ENCODE measurements at places on chromosomes 4 and X.

GRCh38 chr4:2934077-2934812 lies 29.0 kb downstream of the NOP14 start:
- DNase-seq: no peak

GRCh38 chr4:162959046-162959445 lies 207.6 kb downstream of the NAF1 start:
- no peak for DNase-seq

DNA sequence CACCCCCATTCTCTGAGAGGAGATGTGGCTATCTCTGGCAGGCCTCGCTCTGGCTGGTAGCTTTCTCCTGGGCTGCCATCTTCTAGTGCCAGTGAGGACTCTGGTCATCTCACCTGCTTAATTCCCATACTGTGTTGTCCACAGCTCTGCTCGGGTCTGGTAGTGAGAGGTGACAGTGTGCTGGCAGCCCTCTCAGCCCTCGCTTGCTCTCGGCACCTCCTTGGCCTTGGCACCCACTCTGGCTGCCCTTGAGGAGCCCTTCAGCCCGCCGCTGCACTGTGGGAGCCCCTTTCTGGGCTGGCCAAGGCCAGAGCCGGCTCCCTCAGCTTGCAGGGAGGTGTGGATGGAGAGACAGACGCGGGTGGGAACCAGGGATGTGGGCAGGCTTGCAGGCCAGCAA lies 52.7 kb downstream of the CPLX1 start:
- DNase-seq: no peak

DNA sequence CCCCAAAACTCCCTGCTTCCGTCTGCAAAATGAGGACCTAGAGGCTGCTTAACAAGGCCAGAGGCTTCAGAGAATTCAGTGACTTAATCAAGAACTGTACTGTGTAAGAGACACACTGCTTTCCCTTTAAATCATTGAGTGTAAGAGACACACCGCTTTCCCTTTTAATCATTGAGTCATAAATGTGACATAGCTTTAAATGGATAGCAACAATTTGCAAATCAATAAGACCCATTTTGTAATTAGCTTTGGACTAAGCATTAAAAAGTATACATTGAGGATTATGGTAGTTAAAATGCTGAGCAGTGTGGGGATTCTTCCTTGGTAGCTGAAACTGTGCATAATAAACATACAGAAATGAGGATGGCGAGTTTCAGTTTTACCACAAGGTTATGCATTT lies 31.8 kb downstream of the ARX start:
- no peak for DNase-seq

- DNase-seq: no peak
These were observed 9.7 kb upstream of the CDKN2AIP start for GRCh38 chr4:183434666-183435190.

DNA sequence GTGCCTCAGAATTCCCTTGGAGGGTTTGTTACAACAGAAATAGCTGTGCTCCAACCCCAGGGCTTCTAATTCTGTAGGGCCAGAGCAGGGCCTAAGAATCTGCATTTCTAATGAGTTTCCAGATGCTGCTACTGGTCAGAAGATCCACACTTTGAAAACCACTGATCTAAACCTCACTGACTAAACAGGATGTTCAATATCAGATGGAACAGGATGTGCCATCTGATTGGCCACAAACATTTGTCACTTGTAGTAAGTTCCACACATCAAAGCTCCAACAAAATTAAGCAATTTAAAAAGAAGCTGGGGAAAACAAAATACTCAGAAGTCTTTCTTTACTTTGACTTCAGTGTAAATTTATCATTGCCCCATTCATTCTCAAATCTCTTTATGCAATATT lies 14.3 kb downstream of the CASK start:
- DNase-seq: no peak

DNA sequence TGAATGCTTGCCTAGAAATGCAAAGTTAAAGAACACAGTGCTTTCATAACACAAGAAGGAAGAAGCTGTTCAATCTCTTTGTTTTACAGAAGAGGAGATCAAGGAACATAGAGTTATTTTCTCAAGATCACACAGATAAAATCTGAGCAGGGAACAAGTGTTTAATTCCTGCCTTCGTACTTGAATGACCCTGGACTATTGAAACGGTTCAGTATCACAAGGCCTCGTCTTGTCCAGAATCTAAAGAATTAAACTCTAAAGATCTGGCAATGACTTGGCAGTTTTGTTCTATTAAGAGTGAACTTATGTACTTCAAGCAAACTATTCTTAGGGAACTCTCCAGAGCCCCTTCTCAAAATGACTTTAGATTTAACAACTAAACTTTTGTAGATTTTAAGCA lies 97.7 kb downstream of the ANXA5 start:
- no peak for DNase-seq

DNA sequence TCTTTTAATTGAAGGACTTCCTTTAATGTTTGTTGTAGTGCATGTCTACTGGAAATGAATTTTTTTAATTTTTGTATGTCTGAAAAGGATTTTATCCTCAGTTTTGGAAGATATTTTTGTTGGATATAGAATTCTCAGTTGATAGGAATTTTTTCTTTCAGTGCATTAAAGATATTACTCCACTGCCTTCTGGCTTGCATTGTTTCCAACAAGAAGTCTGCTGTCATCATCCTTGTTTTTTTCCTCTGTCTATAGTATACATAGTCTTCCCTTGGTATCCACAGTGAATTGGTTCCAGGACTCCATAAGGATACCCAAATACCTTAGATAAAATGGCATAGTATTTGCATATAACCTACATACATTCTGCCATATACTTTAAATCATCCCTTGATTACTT lies 33.5 kb downstream of the SCD5 start:
- DNase-seq: no peak

GRCh38 chr4:91212211-91212610 lies 1085.0 kb downstream of the CCSER1 start:
- no peak for DNase-seq

GRCh38 chr4:42306221-42307109 lies 90.8 kb upstream of the SHISA3 start:
- DNase-seq: no peak

- no peak for DNase-seq
These were observed 1179.7 kb upstream of the ADGRL3 start for GRCh38 chr4:60020389-60020788.

DNA sequence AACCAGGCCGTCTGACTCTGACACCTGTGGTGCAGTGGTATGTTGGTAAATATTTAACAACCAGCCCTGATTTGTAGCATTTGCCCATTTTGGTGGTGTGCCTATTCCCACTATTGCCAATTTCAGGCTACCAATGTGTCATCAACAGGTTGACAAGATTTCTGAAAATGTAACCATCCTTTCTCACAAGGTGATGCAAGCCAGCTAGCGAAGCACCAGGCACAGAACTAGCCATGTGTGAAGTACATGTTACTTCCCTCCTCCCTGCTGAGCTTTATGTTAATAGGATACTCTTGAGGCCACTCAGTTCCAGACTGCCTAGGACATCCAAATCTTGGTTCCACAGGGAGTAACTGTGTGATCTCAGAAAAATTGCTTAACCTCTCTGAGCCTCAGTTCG lies 7.2 kb upstream of the MAMLD1 start:
- DNase-seq: no peak

DNA sequence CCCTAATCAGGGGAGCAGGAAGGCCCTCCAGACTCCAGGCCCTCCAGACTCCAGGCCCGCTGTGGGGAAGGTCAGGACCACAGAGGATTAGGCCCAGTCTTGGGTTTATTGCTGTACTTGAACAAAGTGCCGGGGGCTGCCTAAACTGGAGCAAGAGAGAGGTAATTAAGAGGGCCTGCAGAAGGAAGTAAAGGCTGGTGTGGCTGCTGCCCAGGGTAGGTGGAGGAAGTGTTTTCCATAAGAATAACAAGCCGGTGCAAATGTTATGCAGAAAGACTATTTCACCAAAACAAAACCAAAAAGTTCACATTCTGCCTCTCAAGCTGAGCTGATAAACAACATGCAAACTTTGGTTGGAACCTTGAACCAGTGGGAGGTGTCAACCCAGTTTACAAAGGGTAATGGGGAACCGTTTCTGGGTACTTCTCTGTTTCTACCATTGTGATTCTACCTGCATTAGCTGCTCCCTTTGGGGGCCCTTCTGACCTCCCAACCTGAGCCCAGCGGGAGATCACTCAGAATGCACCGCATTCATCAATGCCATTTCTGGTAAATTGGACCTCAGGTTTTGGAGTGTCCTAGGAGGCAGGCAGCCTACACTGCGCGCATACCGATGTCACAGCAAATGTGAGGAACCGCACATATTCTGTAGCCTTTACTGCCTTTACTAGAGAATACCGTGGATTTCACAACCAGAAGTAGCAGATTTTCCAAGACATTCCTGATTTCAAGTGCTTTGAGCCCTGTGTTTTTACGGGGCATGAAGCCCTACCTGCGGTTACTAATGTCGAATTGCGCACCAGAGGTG lies 59.7 kb upstream of the BCOR start:
- no peak for DNase-seq

DNA sequence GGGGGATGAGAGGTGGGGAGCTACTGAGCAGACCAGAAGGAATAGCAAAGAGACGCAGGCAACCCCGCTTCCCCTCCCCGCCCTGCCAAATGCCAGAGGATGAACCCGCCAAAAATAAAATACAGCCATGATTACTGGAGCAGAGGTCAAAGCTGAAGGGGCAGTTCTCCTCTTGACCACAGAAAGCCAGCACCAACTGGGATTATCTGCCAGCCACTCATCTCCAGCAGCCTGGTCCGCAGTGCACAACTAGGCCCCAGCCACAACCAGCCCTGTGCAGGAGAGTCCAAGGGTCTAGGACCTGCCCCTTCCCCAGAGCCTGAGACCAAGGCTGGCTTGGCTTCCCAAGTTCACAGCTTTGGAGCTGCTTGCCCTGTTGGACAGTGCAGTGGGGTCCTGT lies 67.4 kb upstream of the BCOR start:
- DNase-seq: no peak

DNA sequence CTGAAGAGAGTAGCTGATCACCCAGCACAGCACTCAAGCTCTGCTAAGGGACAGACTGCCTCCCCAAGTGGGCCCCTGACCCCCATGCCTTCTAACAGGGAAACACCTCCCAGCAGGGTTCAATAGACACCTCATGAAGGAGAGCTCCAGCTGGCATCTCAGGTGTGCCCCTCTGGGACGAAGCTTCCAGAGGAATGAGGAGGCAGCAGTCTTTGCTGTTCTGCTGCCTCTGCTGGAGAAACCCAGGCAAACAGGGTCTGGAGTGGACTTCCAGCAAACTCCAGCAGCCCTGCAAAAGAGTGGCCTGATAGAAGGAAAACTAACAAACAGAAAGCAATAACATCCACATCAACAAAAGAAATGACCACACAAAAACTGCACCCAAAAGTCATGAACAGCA lies 412.8 kb downstream of the PRDM5 start:
- no peak for DNase-seq

DNA sequence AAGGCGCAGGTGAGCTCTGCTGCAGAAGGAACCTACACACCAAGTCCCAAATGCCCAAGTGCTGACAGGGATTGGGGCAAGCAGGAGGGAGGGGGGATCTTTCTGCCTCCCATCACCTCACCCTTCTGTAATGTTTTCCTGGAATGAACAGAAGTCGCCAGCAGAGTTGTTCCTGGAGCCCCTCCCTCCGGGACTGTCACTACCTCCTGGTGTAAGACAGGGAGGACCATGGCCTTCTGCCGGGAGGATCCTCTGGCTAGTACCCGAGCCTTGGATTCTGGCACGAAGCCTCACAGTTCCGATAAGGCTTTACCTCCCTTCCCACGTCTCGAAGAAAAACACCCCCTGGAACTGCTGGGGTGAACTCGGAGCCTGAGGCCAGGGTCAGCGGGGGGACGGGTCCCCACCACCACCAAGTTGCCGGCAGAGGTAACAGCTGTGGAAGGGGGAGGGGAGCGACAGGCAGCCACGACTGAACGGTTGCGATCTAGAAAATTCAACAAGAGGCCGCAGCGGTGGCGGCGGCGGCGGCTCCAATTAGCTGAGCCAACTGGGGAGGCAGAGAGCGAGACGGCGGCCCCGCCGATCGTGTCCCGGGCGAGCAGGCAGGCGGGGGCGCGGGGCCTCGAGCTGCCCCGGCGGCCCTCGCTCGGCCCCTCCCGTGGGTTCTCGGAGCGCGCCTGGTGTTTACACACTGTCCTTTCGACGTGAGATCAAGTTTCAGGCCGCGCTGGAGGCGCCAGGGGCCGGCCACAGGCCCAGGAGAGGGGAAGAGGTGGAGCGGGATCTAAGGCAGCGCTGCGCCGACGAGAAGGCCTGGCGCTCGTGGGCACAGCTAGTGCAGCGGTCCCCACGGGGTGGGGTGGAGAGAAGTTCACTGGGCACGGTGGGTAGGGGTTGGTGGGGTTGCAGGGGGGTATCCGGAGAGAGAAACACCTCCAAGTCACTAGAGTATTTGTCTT lies 53.7 kb upstream of the BCOR start:
- DNase-seq: peak; percentile 49

GRCh38 chr4:176271749-176272148 lies 2.7 kb upstream of the ASB5 start:
- DNase-seq: no peak

DNA sequence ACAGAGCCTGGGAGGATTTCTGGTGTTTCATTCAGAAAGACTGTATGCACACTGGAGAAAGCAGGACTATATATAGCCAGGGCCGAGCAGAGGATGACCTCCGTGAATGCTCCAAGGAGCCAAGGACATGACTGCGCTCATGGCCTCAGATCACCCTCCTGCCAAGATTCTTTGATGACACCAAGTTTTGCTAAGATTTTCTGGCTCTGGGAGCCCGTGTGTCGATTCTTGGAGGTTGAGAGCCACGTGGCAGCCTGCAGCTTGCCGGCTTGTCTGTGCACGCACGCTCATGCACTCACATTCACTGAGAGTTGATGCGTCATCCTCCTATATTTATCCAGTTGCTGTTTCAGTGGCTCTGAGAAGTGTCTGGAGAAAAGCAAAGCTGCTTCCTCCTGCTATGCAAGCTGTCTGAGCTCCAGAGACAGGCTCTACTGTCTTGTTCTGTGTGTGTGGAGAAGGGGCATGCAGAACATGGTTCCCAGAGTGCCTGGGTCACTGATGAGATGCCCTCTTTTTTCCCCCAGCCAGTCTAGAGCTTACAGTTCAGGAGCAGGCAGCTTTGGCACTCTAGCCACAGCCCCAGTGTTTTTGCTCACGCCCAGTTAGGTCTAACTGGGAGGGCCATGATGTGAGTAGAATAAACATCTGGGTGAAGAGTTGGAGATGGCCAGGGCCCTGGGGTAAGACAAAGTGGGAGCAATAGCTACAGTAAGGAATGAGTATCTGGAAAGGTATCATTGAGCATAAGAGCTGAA lies 64.9 kb upstream of the SCOC start:
- peak; percentile 51 for DNase-seq

DNA sequence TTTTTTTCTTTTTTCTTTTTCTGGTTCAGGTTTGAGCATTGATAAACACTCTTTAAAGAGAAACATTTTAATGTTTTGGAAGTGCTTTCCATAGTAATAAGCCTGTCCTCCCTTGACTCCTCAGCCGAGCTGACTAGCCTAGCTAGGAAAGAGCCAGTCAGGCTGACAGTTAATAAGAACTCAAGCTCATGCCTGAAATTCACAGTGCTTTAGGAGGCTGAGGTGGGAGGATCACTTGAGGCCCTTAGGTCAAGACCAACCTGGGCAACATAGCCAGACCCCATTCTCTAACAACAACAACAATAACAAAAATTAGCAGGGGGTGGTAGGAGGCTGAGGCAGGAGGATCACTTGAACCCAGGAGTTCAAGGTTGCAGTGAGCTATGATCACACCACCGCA lies 53.4 kb upstream of the ZCCHC13 start:
- DNase-seq: no peak
